M059J (cell line): ENCODE measurements at places on chromosomes 2 and 18.

- DNase-seq = no peak
These were observed 152.5 kb upstream of the APCDD1 start for GRCh38 chr18:10301831-10302483.

DNA sequence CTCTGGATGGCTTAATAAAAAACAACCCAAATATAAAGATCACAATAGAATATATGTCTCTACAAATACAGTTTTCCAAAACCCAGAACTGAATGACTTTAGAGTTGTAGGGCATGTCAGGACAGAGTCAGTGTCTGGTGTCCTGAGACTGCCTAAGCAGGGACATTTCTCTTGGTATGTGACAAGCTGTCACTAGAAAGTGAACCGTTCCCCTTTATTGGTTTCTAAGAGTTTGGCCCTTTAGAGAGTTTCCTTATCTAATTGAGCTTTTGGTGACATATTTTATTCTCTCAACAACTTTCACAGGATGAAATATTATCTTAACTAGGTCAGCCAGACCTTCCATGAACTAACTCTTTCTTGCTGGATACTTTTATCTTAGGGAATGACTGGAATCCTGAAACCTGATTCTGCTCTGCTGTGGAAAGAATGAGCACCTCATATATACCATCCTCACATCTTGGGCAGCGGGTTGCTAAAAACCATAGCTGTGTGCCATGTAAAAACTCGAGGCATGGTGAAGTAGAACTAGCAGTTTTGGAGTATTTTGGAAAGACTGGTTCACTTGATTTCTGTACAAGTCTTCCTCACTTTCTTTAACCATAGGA lies 54.8 kb downstream of the CAVIN2 start:
- DNase-seq = no peak

DNA sequence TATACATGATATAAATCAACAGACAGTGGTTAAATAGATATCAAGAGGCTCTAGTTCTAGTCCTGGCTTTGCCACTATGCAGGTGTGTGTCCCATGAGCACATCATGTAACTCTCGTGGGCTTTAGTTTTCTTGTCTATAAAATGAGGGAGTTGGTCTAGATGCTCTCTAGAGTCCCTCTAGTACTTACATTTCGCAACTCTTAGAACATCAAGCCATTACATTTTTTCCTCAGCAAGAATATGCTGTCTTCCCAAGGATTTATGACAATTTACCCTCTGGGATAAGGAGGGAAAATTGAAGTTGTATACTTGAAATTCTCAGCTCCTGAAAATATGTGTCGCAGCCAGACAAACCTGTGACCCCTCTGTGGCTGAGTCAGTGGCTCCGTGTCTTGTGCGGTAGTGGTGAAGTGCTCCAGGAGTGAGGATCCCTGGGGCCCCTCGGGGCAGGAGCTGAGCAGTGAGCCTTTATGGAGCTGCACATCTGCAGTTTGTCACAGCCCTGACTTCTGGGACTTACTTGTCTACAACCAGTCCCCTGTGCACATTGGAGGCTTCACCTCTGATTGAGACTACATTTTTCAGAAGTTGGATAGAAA lies 6.8 kb downstream of the PKP4 start:
- DNase-seq = no peak

DNA sequence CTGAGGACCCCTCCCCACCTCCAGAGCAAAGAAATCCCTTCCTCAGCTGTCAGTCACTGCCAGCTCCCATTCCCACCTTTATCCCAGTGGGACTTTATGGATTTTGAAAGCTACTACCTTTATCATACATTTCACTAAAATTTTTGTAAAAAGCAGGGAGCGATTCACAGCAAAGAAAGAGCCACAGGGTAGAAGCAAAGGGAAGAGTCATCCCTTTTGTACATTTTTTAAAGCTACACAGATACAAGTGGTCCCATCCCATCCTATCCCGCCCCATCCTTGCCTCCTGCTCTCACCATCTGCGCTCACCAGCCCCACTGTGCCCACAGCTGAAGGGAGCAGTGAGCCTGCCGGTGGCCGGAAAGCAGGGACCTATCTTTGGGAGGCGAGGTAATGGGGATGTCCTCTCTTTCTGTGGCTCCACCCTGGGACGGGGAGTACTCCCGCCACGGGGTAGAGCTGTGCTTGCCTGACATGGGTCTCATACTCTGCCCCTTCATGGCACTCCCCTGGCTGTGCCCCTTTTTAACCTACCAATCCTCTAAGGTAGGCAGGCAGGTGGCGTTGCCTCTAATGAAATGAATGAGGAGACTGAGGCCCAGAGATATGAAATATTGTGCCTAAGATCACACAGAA lies 13.2 kb downstream of the SH2D6 start:
- DNase-seq = no peak

- peak; percentile 1 for DNase-seq
These were observed 491.0 kb upstream of the KLHL29 start for GRCh38 chr2:22893761-22894517.

DNA sequence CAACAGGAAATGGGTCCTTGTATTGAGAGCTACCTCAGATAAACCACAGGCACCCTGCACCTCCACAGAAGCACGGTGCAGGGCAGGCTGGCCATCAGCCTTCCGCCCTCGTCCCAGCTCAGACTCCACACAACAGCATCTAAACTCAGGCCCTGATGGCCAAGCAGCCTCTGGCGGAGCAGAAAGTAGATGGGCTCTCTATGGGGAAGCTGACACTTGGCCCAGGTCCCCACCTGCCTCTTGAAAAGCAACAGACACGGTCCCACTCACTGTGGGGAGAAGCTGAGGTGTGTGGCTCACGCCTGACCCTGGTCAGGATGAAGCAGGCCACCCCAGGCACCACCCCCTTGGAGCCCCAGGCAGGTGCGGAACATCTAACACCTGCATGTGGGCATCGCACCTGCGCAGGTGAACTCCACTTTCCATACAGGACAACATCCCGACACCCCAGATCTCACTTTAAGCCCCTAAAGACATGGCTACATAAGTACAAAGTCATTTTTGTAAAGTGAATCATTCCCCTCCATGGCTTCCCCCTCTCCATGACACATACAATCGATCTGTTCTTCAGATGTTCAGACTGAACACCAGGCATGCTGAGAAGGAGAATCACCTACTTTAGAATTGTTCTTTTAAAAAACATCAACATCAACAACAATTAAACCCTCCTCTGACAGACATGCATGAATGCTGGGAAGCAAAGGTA lies 208.4 kb downstream of the ZBTB7C start:
- DNase-seq = no peak

GRCh38 chr2:220764171-220764570 lies 807.9 kb downstream of the EPHA4 start:
- DNase-seq = no peak

DNA sequence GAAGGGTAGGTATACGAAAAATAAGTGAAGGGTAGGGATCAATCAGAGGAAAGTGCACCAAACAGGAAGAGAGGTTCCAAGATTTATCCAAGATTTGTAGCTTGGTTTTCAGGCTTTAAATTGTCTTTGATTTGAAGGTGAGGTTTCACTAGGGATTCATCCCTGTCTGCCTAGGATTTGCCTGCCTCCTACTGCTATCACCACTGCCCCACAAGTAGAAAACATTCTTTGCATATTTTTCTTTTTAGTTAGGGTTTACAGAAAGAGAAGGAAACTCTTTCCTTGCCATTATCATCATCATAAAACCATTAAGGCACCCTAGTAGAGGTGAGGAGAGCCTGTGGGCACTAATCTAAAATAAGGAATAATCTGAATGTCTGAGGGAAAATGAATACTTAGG lies 45.8 kb upstream of the TANC1 start:
- DNase-seq = peak; percentile 38

GRCh38 chr2:233830111-233830802 lies 24.1 kb downstream of the HJURP start:
- no peak for DNase-seq

DNA sequence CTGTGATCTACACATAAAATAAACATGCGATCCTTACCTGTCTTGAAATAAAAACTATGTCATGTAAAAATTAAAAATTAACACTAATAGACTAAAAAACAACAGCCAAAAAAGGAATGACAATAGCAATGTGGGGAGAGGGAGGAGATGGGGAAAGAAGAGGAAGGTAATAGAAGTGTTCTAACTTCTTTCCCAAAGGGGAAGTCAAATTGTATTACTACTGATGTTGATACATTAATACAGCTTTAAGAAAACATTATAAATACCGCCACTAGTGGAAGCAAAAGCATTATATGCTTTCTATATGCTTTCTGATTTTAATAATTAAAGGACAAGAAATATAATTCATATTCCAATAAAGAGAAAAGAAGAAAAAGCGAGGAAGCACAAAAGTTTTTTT lies 22.2 kb downstream of the ZNF516 start:
- no peak for DNase-seq

DNA sequence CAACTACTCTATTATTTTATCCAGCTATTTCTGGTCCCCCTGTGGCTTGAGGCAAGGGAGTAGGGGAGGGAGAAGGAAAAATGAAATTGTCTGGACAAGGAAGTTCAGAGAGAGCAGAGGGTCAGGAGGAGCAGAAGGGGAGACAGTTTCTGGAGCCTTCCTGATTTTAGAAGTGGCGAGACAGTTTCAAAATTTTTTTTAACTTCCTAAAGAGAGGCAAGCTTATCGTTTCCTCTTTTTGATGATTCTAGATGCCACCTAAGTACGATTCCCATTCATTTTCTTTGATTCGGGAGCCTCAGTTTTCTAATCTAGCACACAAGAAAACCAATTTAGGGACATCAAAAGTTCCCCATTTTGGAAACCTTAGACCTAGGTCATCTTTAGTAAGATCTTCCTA lies 96.9 kb upstream of the B3GNT2 start:
- no peak for DNase-seq

DNA sequence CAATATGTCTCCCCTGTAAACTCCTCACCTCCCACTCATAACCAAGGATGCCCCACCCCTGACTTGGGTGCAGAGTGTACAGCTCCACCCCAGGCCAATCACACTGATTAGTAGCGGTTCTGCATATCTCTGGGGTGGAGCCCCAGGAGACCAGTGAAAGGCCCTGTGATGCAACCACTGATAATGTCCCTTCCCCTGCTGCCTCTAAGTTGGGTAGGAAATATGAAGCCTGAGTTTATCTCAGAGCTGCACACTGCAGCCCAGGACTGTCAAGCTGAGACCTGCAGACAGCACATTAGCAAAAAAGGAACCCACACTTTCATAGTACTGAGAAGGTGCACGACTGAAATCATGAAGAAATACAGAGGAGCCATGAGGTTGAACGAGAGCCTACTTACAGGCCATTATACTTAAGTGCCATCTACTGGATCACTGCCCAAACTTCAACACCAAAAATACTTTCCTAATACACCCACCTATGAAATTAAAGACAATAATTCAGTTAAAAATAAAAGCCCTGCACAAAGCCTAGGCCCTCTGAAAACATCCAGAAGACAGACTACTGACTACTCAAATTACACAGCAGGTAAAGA lies 455.4 kb upstream of the LRRTM4 start:
- peak; percentile 3 for DNase-seq

DNA sequence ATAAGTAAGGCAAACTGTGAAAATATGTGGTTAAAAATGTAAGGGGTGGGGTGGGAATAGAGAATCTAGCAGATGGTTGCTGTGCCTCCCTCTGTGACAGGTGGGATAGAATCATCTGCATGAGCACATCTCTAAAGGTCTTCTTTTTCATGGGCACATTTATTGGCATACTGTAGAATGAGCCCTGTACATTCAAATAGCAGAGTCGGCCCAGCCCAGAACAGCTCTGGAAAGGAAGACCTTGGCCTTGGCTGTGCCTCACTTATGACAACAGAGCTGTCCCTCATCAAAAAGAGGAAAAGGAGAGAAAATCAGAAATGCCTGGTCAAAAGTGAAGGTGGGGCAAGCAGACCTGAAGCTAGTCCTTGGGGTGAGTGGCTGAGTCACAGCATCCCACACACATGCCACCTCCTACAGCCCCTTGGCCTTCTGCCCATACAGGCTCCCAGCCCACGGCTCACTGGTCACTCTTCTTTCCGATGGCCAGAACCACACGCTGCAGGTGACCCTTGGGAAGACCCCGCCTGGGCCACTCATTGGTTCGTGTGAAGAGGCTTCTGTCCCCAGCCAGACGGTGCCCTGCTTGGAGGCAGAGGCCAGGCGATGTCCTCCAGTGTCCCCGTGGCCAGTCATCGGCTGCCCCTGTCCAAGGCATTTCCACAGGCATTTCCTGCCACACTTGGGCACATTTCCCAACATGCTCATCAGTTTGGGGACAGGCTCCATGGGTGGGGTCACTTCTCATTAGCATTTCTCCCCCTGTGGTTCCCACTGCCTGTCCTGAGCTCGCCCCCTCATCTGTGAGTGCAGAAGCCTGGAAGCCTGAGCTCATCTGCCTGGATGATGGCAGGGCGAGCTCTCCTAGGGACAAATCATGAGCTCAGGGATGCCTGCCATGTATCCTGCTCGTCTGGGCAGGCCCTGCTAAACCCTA lies 113.6 kb downstream of the MCFD2 start:
- peak; percentile 91 for DNase-seq

DNA sequence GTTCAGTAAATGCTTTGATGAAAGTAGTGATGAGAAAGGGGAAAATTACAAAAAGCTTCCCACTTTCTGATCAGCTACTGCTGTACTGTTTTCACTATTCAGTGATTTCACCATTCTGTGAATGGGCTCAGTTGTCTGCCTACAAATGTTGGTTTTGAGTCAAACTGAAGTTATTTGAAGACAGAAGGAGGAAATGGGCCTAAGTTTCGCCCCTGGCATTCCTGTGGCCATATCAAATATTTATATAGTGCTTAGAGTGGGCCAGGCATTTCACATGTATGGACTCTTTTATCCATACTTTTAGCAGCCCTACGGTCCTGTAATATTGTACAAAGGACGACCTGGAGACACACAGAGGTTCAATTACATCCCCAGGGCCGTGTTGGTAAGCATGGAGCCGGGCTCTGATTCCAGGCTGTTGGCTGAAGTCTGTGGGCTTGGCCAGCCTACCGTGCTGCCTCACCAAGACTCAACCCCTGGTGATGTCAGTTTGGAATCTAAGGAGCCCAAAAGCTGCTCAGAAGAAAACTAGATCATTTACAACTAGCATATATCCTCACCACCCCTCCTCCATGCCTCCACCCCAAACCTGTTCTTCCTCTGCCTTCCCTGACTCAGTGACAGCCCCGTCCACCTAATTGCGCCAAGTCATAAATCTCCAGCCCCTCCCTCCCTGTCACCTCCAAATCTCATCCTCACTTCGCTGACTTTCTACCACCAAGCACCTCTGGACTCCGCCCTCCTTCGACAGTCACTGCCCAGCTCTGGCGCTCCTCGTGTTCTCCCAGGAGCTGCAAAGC lies 10.1 kb upstream of the GRHL1 start:
- peak; percentile 55 for DNase-seq

- DNase-seq = no peak
These were observed 86.4 kb upstream of the B3GNT2 start for GRCh38 chr2:62109554-62109953.

GRCh38 chr2:115649731-115650130 lies 1207.3 kb downstream of the DPP10 start:
- DNase-seq = no peak

- DNase-seq = no peak
These were observed 59.9 kb downstream of the DYM start for GRCh38 chr18:49400398-49401072.

DNA sequence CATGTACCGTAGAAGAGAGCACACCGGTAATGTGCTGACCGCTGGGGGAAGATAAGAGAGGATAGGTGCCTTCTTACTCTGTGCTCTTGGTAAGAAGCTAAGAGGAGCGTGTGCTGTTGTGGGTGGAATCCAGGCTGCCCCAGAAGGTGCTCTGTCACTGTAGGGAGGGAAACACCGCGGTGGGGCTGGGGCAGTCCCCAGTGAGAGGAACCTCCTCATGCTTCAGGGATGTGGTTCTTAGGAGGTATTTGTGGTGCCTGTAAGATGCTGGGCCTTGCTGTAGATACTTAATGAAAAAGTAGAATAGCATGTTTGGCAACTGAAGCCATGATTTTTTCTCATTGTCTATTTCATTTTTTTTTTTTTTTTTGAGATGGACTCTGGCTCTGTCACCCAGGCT lies 1.1 kb downstream of the COLEC11 start:
- DNase-seq = no peak
